ENCODE measurements at places on chromosomes 2 and 18.

DNA sequence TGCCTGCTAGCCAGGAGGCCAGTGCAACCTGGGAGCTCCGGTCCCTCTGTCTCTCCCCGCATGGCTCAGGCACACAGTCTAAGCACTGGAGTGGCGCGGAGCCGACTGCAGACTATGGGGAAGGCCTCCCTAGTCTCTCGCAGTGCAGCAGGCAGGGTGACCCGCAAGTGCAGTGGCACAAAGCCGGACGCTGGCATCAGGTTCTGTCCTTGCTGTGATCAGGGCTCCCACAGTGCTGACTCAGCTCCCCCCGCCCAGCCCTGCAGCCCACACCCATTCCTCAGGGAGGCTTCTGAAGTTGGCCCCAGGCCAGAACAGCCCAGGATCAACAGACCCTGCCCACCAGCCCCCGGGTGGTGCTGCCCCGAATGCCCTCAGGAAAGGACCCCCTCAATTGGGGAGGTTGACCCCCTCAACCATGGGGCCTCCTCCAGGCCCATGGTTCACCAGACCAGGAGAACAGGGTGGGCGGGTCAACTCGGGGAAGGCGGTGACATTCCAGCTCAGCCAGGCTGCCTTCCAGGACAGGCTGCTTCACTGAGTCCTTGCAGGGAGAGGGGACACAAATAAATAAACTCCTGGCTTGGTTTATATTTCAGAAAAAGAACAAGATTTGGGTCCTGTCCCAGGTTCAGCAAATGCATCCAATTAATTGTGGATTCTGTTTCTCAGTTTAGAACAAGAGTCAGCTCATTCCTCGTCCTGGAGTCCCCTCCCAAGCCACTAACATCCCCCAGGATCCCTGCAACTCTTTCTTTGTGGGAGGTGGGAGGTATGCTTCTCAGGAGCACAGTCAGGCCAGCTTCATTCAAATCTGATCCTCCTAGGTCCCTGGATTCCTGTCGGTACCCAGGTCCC, 12.2 kb downstream of the BIN1 start:
- DNase-seq = no peak

GRCh38 chr2:237092920-237093781, 7.5 kb downstream of the COPS8 start:
- DNase-seq = no peak

GRCh38 chr2:157784823-157785175, 91.3 kb downstream of the ACVR1 start:
- DNase-seq = no peak

GRCh38 chr2:15911686-15912085, 28.7 kb upstream of the MYCN start:
- no peak for DNase-seq

- DNase-seq = no peak
Measured at GRCh38 chr2:181430406-181431118, 26.6 kb upstream of the ITGA4 start.

GRCh38 chr2:105409717-105410116, 10.9 kb upstream of the FHL2 start:
- DNase-seq = no peak

DNA sequence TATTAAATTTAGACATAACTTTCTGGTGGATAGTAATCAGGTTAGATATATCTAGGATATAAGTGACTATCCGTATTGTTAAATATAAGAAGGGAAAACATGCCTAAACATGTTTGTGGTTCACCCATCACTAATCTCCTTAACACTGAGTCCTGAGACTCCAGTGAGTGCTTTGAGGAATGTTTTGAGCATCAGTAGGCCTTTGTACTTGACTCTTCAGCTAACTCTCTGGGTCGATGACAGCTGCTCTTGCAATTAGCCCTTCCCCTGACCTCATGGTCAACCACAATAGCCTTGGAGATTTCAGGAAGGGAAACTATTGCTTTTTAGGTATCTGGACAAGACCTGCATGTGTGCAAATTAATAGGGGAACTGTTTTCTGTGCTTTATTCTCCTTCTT, 716.8 kb downstream of the EPHA4 start:
- DNase-seq = no peak

DNA sequence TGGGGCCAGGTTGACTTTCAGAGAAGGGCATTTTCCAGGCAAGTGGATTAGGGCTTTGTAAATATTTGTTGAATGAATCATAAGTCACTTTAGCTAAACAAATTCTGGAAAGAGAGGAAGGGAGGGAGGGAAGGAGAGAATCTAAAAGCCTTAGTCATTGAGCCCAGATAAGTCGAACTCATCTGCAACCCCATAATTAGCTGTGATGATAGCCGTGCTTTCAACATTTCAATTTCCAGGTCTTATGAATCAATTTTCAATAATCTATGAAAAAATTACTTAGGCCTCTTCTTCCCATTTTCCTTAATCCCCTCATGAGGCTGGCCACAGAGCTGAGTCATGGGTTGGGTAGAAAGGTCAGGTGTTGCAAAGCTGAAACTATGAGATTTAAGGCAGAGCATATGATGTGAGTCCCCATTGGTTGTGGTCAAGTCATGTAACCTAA, 111.9 kb upstream of the MAPRE2 start:
- no peak for DNase-seq

DNA sequence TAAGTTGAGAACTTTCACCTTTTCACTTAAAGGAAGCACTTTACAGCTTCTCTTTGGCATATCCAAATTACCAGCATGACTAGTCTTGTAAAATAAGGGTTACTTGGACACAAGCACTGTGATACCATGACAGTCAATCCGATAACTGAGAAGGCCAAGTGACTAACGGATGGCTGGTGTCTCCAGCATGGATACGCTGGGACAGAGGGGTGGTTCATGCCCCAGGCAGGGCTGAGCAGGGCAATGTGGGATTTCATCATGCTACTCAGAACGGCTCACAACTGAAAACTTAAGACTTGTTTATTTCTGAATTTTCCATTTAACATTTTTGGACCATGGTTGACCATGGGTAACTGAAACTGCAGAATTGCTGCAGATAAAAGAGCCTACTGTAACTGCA, 43.1 kb upstream of the GPR155 start:
- DNase-seq = no peak

DNA sequence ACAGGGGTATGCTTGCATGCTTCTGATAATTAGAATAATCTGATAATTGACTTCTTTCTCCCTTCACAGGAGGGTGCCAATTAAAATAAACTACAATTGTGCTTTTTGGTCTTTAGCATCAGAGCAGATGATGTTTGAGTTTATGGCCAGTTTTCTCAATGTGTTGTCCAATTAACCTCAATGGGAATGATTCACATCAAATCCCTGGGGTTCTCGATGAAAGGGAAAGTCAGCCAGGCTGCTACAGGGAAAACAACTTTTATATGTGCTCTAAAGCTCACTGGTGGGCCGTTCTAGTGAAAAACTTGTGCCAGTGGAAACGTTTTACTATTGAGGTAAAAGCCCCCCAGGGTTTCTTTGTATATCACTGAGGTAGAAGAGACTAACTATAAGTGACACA, 887.3 kb upstream of the CRIM1 start:
- no peak for DNase-seq

DNA sequence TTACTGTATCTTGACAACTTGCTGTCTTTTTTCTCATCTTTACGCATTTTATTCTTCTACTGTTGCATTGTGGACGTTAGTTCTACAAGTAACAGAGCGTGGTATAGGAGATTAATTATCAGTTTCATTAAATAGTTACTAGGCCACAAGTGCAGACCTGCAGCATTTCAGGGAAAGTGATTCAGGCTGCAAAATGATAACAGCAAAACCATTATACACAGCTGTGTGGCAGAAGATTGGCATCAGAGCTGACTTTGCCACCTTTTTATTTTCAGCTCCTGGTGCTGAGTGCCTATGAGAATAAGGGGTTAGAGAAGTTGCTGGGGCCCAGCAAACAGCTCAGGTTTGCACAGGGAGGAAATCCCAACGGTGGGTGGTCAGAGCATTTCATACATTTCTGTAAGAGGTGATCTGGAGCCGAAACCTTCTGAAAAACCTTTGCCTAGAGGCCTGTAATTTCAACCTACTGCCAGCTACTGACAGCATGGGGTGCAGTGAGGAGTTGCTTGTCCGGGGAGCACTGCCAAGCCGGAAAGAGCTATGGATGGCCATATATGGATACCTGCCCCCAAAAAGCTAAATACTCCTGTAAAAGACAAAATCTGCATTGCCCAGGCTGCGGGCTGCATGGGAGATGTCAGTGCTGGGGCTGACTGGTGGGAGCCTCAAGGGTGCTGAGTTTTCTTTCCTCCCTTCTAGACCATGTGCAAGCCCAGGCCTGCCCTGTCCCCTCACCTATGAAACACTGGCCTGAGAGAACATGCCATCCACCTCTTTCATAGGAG, 2.7 kb upstream of the CCBE1 start:
- DNase-seq = no peak

DNA sequence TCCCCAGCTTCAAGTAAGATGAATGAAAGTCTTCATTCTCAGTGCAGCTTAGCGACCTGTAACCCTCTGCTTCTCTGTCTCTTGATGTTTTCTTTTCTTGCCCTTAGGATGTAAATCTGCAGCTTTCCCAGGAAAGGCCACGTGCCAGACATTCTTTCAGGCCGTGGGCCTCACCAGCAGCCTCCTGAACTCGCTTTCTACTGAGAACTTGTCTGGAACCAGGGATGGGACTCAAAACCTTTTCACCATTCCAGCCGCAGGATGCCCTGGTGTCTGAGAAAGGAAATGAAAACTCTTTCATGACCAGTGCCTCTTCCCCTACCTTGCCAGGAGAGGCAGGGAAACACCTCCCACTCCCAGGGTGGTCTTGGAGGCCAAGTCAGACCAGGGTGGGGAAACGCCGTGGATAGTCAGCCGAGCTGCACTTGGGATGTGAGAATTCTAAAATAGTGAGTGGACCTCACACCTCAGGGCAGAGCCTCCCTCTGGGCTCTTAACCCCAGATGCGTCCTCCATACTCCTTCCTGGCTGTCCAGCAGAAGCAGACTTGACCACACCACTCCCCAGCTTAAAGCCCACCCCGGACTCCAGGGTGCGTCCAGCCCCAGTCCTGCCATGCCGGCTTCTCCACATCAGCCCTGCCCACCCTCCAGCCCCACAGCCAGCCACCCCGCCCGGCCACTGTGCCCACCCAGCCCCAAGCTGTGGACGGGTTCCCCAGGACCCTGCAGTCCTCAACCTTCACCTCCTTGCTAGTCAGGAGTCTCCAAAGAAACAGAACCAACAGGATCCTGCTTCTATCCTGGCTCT, 115.5 kb downstream of the TWIST2 start:
- DNase-seq = no peak

DNA sequence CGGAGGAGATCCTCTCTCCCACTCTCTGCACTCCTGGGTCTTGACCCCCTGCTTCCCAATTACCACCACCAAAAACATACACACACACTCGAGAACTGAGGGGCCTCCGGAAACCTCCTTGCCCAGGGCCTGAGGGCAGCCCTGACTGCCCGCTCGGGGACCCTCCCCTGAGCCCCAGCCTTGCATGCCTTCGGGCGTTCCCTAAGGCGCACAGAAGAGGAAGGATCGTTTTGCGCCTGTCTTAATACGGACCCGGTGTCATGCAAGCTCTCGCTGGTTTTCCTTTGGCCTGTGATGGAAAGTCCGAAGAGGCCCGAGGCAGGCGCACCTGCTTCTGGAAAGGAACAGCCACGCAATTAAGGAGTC, 19.8 kb downstream of the POU3F3 start:
- no peak for DNase-seq

GRCh38 chr18:53850902-53851301, 373.6 kb downstream of the MBD2 start:
- DNase-seq = no peak

GRCh38 chr18:10379522-10379921, 74.9 kb upstream of the APCDD1 start:
- DNase-seq = no peak

GRCh38 chr2:23769364-23769763, 157.6 kb downstream of the ATAD2B start:
- no peak for DNase-seq

- no peak for DNase-seq
Measured at GRCh38 chr2:232485757-232486557, 1.7 kb downstream of the ECEL1 start.

DNA sequence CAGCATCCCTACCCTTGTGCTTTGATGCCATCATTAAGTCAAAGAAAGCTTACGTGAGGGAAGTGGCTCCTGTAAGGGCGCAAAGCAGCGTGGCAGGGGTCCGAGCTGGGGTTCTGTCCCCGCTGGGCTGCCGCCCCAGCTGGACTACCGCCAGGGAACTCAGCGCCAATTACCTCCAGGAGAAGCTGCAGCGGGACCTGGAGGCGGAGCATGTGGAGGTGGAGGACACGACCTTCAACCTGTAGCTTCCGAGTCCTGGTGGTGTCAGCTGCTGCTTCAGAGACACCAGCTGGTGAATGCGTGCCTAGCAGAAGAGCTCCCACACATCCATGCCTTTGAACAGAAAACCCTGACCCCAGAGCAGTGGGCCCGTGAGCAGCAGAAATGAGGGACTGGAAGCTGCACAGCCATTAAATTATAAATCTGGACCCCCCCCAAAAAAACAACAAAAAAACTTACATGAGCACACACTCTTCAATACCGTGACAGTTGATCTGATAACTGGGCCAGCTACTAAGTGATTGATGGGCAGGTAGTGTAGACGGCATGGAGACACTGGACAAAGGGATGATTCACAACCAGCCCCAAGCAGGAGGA, 20.1 kb upstream of the YES1 start:
- DNase-seq = no peak

DNA sequence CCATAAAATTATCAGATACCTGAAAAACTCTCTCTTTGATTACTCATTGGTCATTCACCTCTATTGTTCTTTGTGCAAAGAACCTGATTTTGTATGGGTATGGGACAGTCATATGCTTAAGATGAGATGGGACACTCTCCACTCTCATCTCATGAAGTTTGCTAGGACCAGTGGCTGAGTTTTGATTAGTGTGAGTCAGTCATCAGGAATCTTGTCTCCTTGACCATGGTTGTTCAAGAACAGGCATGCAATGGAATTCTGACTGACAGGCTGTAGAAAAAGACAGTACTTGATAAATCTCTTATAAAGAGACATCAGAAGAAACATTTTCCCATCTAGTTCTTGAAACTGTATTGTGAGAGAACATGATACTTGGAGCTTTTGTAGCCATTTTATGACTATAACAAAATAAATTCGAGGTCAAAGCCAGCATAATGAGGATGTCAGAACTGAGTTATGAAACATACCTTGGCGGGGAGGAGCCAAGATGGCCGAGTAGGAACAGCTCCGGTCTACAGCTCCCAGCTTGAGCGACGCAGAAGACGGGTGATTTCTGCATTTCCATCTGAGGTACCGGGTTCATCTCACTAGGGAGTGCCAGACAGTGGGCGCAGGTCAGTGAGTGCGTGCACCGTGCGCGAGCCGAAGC, 367.0 kb downstream of the NR4A2 start:
- DNase-seq = no peak

DNA sequence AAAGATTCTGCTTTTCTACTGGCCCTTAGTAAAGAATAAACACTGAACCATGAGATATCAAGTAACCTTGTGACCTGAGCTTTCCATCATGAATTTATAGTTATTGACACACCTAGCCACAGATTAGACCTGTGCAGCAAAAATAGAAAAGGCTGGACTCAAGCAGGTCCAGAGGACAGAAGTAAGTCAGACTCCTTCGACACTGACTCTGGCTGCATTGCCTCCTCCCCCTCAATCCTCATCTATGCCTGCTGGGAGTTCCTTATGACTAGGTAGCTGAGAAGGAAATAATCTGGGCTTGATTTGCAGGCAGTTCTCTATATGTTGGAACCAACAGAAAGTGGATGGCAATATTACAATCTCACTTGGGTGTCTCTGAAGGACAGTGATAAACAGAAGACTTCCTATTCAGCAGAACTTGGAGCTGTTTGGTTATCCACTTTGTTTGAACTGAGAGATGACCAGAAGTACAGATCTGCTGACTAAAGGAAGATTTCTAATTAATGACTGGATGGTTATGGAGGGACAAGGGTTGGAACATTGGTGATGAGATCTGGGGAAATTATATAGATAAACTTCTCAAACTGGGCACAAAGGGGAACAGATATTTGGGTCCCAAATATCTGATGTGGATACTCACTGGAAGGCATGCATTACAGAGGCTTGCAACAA, 39.4 kb downstream of the ARID5A start:
- DNase-seq = no peak

All from activated CD8-positive, alpha-beta memory T cell treated with anti-CD3 and anti-CD28 coated beads for 1 hour (primary cell).